Forelimb muscle (tissue), 1 donor: ENCODE measurements at places on chromosomes 12 and 14.

DNA sequence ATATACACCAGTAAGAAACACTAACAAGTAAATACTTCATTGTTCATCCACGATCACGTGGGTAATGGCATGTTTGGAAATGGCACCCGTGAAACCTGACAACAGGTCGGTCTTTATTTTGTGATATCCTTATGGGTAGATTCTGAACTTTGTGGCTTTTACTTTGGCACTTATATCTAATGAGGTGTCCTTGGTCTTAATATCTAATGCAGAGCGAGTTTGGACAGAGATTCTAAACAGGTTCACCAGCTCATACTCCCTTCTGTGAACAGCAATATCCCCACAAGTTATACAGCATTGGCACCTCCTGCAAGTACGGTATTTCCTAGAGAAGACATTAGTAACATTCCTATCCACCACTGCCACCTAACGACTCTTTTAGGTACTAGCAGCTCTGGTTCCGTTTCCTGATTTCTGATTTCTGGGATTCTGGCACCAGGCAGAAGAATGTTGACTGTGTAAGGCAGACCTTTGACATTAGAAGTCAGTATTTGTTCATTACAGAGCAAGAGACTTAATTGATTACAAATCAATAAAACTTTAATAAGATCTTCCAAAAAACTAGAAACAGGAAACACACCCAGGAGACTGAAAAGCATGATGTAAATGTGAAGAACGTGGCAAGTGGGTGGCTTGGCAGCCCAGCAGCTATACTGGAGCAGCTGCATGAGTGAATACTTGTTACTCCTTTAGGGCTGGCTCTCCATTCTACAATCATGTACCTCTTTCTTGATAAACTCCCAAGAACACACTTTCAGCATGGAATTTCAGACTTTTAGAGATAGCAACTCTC is 2.5 kb downstream of the ANG start:
- DNase-seq = peak; percentile 65

- DNase-seq = no peak
These were observed 10.6 kb upstream of the PYGL start for GRCh38 chr14:50954811-50955372.

DNA sequence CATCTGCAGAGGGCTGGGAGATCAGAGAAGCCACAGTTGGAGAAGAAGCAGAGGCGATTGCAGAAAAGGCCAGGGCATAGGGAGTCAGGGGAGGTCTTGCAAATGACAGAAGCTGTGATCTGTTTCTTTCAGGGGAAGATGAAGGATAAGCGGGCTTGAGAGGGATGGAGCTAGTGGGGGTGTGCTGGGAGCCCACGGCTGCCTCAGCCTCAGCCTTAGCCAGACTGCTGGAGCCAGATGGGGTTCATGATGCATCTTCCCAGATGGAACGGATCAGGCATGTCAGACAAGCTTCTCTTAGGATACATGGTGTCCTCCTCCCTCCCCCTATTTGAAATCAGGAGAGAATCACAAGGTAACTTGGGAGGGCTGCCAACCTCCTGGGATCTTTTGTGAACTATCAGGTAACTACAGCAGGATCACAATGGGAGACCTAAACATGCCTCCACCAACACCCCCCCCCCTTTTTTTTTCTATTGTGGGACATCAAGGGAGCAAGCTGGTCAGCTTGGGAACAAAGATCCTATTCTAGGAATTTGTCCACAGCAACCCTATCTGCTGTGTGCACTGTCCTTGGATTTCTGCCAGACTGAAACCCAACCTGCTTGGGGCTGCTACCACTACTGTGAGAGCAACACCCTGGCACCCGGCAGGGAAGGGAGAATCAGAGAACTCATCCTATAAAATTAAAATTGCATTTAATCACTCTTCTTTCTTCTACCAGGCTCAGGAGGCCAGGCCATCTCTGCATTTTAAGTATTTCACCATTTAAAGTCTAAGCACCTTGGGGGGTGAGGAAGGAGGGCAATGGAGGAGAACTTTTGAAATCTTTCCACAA is 10.7 kb upstream of the ATP2A2 start:
- no peak for DNase-seq

DNA sequence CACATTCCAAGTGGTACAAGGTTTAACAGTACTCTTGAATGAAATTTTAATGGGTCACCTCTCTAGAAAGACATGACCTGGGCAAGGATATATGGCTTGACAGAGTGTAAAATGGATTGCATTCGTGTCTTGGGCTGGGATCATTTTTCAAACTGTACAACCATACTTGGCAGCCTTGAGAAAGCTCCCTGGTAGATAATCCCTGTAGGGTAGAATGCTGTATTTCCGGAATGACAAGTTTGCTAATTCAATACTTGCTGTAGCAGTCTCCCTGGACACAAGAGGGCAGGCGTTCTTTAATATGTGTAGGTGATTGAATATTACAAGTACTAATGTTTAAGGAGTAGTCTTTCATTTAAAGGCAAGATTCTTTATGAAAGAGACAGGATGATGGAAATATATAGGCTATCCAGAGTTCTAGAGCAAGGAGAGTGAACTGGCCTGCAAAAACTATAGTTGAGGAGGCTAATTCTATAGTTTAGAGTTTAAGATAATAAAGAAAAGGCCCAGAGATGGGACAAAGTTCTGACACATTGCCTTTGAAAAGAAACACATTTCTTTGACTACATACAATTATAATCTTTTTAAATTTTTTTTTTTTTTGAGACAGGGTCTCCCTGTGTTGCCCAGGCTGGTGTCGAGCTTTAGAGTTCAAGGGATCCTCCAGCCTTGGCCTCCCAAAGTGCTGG is 53.4 kb downstream of the PLBD1 start:
- no peak for DNase-seq
